ENCODE measurements at places on chromosomes 13 and 19. TPM values are rescaled to one million over a fixed set of nuclear protein-coding genes. Genes with fewer than 3 reads are reported as not detected.

Gene ZNF527
- 4.0 TPM for polyA plus RNA-seq

Gene LILRB4
- polyA plus RNA-seq, result 0.06 TPM

Gene CD177
- polyA plus RNA-seq, result 0.19 TPM

Gene SLITRK1
- polyA plus RNA-seq, result 0.04 TPM

Gene C19orf38
- polyA plus RNA-seq, result 0.67 TPM
